Amniotic epithelial cell (primary cell): ENCODE measurements at places on chromosomes 11 and 22.

DNA sequence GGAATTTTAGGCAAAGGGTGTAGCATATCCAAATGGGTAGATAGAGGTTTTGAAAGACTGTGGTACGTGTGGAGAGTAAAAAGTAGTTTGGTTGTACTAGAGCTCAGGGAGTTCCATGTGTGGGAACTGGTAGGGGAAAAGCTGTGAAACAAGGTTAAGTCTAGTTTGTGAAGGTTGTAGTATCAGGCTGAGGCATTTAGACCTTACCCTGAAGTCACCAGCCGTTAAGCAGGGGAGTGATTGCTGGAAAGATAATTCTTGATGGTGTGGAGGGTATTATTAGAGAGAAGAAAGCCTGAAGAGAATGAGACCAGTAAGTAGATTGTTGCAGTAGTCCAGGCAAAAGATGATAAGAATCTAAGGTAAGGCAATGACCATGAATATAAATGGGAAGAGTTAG is 68.0 kb downstream of the RNF169 start:
- no peak for DNase-seq

GRCh38 chr11:8006349-8006977 is 19.3 kb downstream of the EIF3F start:
- DNase-seq: peak; percentile 61

DNA sequence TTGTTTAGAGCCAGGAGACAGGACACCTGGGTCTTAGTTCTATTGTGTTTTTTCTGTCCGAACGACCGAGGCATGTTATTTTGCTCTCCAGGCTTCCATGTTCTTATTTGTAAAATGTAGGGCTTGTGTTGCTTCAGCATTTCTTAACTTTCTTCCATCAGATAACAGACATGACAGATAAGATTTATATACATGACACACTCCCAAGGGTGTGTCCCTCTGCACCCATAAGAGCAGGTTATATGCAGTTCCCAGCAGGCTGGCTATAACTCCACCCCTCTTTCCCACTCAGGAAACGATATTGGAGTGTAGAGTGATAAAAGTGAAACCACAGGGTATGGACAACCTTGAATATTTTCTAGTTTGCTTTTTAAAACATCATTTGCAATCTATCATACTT is 65.8 kb downstream of the APIP start:
- peak; percentile 79 for DNase-seq

- no peak for DNase-seq
Observed at GRCh38 chr11:18304745-18305144, 17.2 kb downstream of the HPS5 start.

- no peak for DNase-seq
Observed at GRCh38 chr11:31150011-31150410, 219.5 kb downstream of the DCDC1 start.

GRCh38 chr11:94193288-94193687 is 64.6 kb downstream of the PANX1 start:
- DNase-seq: peak; percentile 42

GRCh38 chr11:117597071-117597470 is 199.9 kb downstream of the DSCAML1 start:
- peak; percentile 25 for DNase-seq

DNA sequence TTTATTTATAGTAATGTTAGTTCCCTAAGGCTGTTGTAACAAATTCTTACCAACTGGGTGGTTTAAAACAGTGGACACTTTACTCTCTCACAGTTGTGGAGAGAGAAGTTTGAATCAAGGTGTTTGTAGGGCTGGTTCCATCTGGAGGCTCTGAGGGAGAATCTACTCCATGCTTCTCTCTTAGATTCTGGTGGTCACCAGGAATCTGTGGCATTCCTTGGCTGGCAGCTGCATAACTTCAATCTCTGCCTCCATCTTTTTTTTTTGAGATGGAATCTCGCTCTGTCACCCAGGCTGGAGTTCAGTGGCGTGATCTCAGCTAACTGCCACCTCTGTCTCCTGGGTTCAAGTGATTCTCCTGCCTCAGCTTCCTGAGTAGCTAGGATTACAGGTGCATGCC is 46.3 kb downstream of the LDLRAD3 start:
- no peak for DNase-seq

GRCh38 chr11:57432714-57433163 is 5.8 kb upstream of the SLC43A3 start:
- peak; percentile 97 for DNase-seq

- no peak for DNase-seq
Observed at GRCh38 chr11:80718611-80719291, 1277.9 kb upstream of the TENM4 start.

DNA sequence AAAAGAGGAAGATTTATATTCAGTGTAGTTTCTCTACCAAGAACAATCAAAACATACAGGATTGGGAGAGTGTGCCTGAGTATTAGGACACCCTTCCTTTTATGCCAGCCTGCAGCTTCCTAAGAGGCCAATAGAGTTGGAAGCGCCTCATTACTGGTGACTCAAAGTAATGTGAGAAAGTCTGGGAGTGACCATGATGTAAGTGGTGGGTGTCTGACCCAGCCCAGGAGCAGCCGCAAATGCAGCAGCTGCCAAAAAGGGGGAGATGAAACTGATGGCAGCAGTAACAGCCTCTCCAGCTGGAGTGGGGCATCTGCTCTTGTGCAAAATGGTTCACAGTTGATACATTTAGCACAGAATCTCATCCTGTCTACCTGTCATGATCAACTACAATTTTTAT is 62.0 kb downstream of the ZNF280B start:
- DNase-seq: no peak

DNA sequence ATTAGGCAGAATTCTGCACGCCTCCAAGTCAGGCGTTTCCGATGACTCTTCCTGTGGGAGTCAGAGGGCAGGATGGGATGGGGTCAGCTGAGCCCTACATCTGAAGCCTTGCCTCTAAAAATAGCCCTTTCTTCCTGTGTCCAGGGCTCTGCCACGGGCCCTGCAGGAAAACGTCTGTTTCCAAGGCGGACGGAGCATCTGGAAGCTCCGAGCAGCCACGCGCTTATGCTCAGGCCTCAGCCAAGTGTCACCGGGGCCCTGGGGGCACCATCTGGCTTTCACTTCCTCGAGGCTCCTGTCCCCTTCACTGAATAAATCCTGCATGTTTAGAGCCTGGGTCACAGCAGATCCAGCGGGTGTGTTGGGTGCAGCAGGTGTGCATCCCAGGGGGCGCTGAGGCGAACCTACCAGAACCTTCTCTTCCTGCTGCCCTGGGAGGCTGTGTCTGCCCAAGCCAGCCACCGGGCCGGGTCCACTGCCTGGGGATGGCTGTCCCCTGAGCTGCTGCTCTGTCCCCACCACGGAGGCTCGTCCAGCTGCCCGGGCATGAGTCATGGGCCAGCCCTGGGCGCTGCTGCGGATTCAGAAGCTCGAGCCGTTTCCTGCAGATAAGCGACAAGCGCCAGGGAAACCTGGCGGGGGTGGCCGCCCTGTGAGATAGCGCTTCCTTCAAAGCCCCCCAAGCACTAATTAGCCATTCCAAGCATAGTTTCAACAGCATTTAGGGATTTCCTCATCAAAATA is 32.0 kb upstream of the LINC01488 start:
- DNase-seq: no peak

DNA sequence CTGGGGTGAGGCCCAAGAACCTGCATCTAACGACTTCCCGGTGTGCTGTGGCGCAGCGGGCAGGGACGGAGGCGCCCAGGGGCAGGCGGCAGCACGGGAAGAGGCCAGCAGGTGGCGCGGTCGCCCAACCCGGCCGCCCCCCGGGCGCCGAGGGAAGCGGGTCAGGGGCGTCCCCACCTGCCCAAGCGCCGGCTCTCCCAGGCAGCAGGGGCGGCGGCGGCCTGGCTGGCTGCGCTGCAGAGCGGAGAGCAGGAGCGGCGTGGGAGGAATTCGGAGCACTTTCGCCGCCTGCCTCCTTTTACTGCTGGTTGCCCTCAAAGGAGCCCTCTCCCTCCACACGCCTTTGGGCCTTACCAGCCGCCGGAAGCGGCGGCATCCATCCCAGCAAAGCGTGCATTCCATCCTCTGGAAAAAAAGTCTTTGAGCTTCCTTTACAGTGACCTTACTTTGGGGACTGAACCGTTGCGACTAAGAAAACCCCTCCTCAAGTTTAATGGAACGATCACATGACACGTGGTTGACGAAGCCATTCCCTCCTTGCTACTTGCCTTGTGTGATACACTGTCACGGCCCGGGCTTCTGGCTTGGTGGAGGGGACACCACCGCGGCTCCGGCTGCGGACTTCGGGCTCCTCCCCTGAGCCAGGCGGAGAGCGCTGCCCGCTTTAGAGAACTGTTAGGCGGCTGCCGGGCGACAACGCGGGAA is 106.8 kb upstream of the CLMP start:
- peak; percentile 4 for DNase-seq

DNA sequence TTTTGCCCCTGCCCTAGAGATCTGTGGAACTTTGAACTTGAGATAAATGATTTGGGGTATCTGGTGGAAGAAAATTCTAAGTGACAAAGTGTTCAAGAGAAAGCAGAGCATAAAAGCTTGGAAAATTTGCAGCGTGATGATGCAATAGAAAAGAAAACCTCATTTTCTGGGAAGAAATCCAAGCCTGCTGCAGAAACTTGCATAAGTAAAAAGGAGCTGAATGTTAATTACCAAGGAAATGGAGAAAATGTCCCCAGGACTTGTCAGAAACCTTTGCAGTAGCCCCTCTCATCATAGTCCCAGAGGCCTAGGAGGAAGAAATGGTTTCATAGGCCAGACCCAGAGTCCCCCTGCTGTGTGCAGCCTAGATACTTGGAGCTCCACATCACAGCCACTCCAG is 686.9 kb downstream of the FAM181B start:
- no peak for DNase-seq

- no peak for DNase-seq
Observed at GRCh38 chr11:85249482-85249881, 377.7 kb downstream of the DLG2 start.

GRCh38 chr11:67309661-67310061 is 6.3 kb downstream of the SSH3 start:
- no peak for DNase-seq

- DNase-seq: peak; percentile 38
Observed at GRCh38 chr11:72358466-72359405, 75.6 kb downstream of the CLPB start.

DNA sequence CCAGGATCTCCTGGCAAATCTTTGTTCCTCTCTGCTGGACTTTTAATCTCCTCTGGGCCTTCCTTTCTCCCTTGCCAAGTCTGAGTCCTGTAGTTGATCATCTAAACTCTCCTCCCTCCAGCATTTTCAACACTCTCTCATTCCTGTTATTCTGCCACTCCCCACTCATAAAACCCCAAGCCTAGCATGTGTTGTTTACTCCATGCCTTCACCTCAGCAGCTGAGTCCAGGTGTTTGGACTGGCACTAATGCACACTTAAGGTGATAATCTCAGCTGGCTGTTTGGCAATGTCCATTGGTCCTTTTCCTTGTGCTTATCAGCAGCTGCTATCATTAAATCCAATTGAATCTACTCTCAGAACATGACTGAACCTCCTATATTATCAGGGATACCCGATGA is 876.8 kb upstream of the TENM4 start:
- no peak for DNase-seq

- DNase-seq: no peak
Observed at GRCh38 chr22:32800158-32800882, 1.2 kb upstream of the TIMP3 start.

- DNase-seq: no peak
Observed at GRCh38 chr11:44437122-44437521, 127.2 kb upstream of the ALX4 start.

DNA sequence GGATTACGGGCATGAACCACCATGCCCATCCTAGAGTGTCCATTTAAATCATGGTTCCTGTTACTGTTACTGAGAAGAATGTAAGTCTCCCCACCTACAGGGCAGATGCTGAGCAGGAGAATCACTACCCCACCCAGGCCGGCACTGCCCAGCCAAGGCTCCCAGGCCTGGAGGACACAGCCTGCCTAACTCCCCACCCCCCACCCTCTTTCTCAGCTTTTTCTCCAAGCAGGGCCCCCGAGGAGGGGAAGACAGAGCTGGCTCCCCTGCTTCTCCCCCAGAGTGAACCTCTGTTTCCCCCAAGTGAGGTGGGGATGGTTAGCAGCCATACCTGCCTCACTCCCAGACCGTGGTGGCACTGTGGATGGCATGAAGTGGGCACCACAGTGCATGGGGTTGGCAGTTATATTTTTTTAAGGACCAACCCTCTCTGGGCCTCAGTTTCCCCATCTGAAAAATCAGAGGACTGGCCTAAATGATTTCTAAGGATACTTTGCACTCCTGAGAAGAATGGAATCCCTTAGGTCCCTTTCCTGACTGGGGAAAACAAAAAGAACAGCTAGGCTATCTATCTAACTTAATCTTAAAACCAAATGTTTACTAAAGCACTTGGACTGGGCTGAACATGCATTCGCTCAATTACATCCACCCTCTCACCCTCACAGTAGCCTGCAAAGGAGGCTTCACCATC is 5.0 kb downstream of the CBX7 start:
- DNase-seq: no peak

DNA sequence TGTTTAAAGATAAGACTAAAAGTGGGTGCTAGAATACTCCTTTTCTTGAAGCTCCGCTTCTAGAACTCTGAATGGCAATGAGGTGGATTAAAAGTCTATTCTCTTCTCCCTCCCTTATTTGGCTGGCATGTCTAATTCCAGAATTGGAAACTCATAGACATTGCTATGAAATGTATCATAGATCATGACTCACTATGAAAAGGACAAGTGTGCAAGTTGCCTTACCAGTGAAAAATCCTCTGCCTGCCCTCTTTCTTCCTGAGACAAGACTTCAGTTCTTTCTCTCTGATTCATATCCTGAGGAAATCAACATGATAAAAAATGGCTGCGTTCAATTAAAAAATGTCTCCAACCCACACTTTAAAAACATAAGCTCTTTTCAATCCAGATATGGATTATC is 73.2 kb upstream of the BLID start:
- peak; percentile 97 for DNase-seq

DNA sequence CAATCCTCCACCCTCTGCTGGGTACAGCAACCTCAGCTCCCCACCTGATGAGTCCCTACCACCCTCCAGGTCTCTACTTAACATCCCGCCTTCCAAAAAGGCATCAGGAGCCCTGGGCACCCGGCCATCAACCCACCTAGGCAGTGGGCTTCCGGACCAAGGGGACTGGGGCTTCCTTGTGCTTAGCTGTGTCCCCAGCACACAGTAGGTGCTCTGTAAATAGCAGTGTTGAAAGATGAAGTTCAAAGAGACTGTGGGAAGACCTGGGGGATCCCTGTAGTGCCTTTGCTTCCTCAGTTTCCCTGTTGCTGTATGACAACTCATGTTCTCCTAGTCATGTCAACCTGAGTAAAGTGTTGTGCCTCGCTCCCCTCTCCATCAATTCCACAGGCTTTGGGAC is 21.0 kb downstream of the VWCE start:
- no peak for DNase-seq

DNA sequence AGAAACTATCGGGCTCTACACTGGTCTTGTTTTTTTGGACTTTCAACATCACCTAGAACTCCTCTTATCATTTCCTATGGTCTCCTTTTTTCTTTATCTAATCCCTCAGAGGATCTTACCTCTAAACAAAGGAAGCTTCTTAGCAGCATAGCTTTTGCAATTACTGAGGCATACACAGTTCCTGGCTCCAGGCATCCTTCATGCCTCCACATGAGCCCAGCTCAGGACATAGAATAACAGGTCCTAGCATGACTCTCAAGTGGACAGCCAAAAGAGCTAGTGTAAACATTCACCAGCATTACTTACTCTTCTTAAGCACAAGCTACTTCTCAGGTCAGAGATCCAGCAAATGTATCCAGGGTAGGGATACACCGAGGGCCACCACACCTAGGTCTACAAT is 17.1 kb downstream of the CFAP300 start:
- DNase-seq: no peak

GRCh38 chr11:1507381-1508140 is 21.0 kb upstream of the MOB2 start:
- no peak for DNase-seq
